ENCODE measurements at places on chromosomes 2 and 18.

DNA sequence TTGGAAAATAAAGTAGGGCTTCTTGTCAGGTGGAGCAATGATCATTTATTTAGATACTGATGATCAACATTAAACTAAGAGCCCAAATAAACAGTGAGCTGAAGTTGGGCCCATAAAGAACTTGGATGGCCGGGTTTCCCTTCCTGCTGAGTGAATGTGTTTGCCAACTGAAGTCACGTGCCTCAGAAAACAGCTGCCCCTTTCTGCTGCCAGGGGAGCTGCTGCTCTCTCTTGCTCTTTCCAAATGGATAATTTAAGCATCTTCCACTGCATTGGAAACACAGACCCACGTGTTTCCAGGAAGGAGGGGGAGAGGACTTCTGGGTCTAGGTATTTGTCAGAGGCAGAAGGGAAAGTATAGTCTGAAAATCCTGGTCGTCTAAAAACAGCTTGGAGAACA, 22.9 kb upstream of the NCKAP5 start:
- DNase-seq, result peak; percentile 39

DNA sequence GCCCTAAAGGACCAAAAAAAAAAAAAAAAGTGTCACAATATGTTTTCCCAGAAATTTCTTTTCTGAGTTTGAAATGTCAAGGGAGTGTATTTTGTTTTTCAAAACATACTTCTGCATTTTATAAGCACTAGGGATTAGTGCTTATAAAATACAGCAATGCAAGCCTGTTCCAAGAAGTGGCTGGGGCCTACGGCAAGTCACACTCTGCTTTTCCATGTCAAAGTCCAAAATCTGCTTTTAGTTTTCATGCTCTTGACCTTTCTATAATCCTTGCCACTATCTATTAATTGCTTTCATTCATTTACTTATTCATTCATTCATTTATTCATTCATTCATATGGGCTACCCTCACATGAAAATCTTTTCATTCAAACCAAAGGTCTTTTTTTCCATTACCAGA, 100.1 kb upstream of the UXS1 start:
- no peak for DNase-seq

DNA sequence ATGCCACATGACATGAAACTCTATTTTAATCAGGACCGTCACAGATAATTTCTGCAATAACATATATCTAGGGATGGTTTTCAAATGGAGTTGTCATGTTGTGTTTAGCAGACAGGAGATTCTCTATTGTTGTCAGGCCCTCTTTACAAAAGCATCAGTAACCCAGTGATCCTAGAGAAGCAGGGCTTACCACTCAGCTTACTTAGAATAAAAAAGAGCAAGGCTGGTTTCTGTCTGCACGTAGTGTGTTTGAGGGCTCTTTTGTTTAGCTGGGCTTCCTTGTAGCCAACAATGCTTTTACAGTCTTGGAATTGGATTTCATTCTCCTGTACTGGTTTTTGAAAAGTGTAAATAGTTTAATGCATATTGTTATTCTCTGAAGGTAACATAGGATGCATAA, 210.5 kb upstream of the NRP2 start:
- DNase-seq, result no peak

DNA sequence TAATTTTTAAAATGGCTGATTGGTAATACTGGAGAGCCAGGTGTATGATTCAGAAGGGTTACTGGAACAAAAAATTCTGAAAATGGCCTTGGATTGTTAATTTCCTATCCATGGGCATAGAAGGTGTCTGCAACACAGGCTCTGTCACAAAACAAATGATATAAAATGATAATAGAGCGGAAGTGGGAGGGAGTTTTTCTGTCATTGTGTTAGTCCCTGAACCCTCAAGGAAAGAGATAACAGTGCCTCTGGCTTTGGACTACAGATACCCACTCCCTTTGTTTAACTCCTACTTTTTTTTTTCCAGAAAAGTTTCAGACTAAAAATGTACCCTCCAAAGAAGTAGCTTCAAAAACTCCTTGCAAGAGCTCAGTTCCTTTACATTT, 28.0 kb upstream of the YES1 start:
- no peak for DNase-seq

DNA sequence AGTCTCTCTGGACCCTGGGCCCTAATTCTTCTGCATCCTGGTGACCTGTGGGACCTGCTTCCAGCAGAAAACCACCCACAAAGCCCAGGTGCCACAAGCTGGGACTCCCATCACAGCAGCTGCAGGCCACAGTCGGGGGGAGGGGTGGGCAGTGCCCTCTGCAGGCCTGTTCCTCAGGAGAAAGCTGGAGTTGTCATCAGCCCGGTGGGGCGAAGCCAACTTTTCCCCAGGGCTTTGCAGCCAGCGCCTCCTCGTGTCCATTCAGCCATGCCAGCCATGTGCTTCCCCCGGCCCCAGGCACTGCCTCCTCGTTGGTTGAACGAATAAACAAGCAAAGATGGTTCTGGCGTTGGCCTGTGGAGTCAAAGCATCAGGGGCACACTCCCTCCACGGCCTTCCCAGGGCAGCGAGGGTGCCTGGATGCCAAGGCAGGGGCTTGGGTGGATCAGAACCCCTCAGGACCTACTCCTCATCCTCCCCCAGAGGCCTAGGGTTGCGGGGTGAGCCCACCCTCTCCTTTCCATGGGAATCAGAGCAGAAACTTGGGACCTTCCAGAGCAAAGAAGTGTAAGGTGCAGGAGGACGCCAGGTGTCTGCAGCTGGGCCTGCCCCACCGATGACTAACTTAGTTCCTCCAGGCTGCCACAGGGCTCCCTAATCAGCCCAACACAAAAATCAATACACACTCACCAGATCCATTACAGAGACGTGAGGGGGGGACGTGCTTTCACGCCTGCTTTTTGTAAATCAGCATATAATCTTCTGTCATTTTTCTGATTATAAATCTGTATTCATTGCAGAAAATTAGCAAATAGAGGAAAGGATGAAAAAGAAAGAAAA, 75.7 kb upstream of the RAB6C start:
- DNase-seq, result no peak

GRCh38 chr2:187527262-187527661, 27.0 kb downstream of the TFPI start:
- no peak for DNase-seq
